Omental fat pad (tissue), 4 donors: ENCODE measurements at places on chromosomes 11 and 22. TPM values are rescaled to one million over a fixed set of nuclear protein-coding genes. Genes with fewer than 3 reads are reported as not detected.

- no peak for DNase-seq
These were observed 6.9 kb downstream of the CYTH4 start for GRCh38 chr22:37289156-37289735.

- no peak for DNase-seq
These were observed 6.8 kb downstream of the OR52N2 start for GRCh38 chr11:5815534-5815933.

DNA sequence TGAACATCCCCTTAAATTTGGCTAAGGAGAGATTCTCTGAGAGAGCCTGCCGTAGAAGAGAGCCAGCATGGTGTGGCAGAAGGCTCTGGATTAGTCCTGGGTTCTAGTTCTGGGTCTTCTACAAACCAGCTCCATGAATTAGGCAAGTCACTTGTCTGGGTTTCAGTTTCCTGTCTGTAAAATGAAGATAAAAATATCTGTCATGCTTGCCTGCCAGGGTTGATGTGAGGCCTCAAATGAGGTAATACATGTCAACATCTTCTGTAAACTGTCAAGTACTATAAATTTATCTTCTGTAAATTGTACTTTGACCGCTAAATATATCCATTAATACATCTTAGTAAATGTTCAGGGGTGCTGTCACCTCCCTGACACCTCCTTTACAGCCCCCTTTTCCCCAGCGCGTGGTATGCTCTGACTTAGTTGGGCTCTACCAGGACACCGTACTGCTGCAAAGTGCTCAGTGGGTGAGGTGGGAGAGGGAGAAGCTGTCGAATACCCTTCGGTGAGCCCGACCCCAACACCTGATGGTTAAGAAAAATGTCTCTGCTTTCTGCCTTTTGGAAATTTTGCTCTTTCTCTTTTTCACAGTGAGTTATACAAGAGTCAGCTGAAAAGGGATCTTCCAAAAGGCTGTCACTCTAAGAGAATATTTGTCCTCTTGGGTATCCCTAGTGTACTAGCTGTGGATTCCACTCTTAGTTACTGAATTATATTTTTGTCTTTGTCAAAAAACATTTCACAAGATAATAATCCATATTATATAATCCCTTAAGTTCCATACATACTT is 15.0 kb downstream of the RBX1 start:
- no peak for DNase-seq

DNA sequence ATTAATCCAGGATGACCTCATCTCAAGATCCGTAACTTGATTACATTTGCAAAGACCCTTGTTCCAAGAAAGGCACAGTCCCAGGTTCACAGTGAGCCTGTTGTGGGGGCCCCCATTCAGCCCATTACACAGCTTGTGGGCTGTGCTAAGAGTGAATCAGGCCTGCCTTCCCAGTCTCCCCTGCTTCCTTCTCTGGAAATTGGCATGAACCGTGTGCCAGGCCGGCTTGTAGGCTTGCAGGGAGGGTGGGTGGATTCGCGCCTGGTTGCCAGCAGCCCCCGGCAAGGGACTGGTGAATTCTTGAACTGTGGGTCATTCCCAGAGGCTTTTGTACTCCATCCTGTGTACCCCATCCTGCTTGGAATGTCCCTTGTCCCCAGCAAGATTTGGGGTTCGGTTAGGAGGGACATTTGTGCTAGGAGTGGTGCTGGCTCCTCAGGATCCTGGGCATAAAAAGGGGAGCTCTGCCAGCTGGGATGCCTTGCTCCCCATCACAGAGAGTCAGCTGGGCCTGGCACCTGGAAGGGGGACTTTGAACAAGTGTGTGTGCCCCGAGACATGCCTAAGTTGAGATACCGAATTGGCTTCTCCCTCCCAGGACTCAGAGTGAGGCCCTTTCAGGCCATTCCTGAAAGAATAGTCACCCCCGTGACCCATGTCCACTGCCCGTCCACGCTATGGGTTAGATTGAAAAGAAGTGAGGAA is 818.2 kb downstream of the BRD1 start:
- no peak for DNase-seq

- no peak for DNase-seq
These were observed 724 bp upstream of the FOXRED2 start for GRCh38 chr22:36507518-36508010.

DNA sequence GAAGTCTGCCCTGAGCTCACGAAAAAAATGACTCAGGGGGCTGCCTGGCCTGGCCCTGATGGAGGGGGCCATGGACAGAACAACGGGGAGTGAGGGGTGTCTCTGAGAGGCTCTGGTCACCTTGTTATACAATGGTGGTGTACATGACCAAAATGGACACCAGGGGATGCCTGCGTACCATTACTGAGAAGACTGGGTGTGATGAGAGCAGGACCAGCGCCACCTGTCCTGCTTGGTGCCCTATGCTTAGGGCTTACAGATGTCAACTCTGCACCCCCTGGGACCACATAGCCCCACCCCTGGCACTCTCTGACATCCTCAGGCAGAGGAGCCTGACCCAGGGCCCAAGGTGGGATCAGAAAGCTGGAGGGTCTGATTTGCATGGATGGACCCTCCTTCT is 104.8 kb downstream of the ZNF280B start:
- no peak for DNase-seq

DNA sequence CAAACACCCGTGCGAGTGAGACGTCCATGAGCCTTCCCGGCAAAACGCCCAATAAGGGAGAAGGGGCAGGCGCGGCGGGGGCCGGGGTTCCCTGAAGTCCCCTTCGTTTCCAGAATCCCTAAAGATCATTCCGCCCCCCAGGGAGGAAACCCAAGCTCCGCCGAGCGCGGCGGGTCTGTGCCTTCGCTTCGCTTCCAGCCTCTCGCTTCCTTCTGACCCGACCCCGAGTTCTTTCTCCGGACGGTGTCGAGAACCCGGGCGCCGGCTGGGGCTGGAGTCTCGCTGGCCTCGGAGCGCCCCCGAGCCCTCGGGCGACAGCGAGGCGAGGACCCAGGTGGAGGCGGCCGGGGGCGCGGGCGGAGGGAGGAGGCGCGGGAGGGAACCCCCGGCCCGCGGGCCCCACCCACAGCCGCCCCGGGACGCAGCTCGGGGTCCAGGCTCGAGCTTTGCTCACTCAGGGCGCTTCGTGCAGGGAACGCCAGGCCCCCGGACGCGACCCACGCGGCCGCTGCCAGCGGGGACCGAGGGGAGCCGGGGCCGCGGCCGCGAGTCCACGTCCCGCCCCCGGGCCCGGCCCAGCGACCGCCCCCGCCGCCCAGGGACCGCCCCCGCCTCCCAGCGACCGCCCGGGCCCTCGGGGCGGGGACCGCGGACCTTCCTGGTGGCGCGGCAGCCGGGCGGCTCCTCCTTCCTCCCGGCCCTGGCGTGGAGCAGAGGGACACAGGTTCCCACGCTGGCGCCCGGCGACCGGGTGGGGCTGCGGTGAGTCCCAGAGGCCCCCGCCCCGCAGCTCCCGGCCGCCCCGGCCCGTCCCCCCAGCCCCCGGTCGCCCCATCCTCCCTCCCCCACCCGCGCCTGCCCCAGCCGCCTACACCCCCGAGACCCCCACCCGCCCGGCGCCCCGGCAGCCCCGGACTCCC is at the start of gene PGGHG:
Gene PGGHG, plus strand, starts transcription at position 649 of the 920 bp plus-strand sequence. CDS start 691 bp downstream, outside the sequence.
- DNase-seq, result no peak

GRCh38 chr11:705646-706438 is at the start of gene EPS8L2:
Gene EPS8L2 (plus strand): TSS chr11:706231. CDS start chr11:709408, 3,177 bp downstream.
- DNase-seq, result no peak

- DNase-seq, result no peak
These were observed 24.6 kb downstream of the MRGPRD start for GRCh38 chr11:68956142-68956541.

DNA sequence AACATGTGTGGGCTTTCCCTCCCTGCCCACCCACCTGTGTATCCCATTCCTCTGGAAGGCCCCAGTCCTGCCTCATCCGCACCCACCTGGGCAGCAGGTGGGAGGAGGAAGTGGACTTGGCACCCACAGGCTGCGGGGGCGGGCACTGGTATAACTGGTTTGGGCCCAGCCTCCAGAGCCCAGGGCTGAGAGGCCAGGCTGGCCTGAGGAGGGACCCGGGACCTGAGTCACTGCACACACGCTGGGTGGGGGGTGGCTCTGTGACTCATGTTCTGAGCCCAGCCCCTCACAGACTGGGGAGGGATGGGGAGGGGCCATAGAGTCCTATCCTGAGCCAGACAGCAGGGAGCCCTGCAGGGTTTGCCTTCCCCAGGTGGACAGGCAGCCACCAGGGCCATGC is 16.7 kb downstream of the PHLDA2 start:
- DNase-seq, result no peak

DNA sequence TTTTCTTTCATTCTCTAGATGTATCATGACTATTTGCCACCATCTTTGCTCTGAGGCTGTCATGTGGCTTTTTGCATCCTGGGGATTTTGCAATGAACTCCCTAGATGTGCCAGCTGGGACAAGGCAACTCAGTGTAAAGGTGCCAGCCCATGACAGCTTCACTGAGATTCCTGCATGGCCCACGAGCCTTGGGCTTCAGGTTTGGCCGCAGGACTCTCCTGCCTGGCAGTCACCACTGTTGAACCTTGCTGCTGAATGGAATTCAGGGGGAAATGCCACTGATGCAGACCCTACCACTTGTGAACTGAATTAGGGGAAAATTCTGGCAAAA is 385.2 kb downstream of the SOX6 start:
- DNase-seq, result no peak

GRCh38 chr11:70176940-70177689 is 26.0 kb upstream of the FADD start:
- DNase-seq, result no peak

DNA sequence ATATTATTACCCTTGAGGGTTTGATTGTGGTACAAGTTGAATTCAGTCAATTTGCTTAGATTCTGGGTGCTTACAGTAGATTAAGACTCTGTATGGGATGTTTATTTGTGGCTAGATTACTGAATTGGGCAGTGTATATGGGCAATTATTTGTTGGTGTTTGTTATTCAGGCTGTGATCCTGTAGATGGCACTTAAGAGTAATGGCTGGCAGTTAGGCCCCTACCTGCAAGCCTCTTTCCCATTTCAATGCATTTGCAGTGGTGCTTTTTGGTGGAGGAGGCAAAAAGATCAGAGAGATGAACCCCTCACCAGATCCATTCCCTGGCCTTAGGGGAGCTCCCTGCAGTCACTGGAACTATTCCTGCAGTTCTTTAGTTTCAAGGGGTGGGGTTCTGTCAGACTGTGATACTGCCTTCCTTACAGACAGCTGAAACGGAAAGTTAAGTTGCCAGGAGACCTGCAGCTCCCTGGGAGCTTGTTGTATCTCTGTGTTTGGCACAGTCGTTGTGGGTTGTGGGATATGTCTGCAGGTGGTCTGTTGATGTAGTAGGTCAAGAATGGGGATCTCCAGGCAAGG is 199.5 kb downstream of the AASDHPPT start:
- DNase-seq, result no peak

HEPN1 gene
- not detected for total RNA-seq

NUP160 gene
- total RNA-seq, result 40.2 TPM

HEPHL1 gene
- total RNA-seq, result not detected

TTC38 gene
- total RNA-seq, result 101 TPM

NOX4 gene
- 6.7 TPM for total RNA-seq

BEST1 gene
- total RNA-seq, result 5.8 TPM

CCDC88B gene
- total RNA-seq, result 7.5 TPM

UBQLN3 gene
- 0.82 TPM for total RNA-seq
